ENCODE measurements at places on chromosomes 12 and 14.

- no peaks in the 10 kb centered on the region for H3K27me3 ChIP-seq
- H3K4me1 ChIP-seq, result no peaks in the 10 kb centered on the region
- H3K36me3 ChIP-seq, result no peaks in the 10 kb centered on the region
- H3K4me3 ChIP-seq, result no peak overlapping the region
- DNase-seq, result no peak
- H3K27ac ChIP-seq, result no peak overlapping the region
Observed at GRCh38 chr12:88665071-88665470, 84.8 kb upstream of the KITLG start.

DNA sequence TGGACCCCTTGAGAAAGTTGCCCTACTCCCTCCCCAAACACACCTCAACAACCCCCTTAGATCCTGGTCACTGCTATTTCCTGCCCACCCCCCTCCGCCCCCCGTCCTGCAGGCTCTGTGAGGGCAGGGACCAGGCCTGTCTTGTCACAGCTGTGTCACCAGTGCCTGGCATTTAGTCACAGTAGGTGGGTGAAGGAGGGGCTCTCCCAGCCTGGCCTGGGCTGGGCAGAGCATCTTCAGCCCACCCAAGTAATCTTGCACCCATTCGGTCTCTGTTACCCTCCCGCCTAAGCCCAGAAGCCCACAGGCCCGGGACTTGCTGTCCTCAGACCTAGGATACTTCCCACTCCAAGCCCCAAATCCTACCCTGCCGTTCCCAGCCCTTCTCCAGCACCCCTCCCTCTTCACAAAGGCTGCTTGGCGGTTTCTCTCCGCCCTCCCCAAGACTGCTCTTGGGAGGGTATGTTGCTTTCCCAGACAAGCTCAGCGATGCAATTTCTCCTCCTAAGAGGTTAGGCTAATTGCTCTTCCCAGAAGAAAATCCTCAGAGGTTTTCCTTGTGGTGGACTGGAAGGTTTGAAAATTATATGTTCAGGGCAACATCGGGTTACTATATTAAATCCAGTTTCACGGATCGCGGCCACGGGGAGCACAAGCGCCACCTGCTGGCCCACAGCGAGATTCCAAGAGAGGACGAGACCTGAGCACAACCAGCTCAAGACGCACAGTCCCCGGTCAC, 50.8 kb upstream of the ZFP36L1 start:
- DNase-seq, result peak; percentile 86
- H3K27ac ChIP-seq, result no peak overlapping the region
- H3K36me3 ChIP-seq, result no peaks in the 10 kb centered on the region
- H3K4me1 ChIP-seq, result no peaks in the 10 kb centered on the region

GRCh38 chr14:104881369-104881979, 16.4 kb downstream of the CEP170B start:
- no peak overlapping the region for H3K27ac ChIP-seq
- H3K27me3 ChIP-seq, result no peaks in the 10 kb centered on the region
- H3K4me3 ChIP-seq, result no peak overlapping the region
- DNase-seq, result no peak
- H3K36me3 ChIP-seq, result peaks cover 26% of the 10 kb centered on the region
- no peaks in the 10 kb centered on the region for H3K4me1 ChIP-seq

DNA sequence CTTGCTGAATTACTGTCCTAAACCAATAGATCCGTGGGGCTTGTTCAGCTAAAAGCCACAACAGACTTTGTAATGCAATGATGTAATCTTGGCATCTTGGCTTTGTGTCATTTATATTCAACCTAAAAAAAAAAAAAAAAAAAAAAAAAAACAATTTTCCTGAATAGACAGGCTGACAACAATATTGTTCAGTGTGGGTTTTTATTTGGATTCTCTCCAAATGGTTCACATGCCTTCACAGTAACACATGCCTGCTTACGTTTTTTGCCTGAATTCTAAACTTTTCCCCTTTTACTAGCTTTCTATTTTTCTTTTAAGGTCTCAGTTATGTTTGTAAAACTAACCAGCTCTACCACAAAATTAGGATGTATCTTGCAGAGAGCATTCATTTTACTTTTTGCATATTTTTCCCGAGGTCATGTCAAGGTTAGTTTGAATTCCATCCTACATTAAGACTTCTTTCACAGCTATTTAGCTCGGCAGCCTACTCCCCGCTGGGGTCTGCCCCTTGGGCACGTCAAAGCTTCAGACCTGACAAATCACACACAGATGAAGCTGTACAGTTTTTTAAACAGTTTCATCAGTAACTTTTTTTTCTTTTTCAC, 213.7 kb upstream of the NPAS3 start:
- H3K36me3 ChIP-seq, result no peaks in the 10 kb centered on the region
- H3K27ac ChIP-seq, result peak overlapping the region; percentile 37
- no peak for DNase-seq
- no peaks in the 10 kb centered on the region for H3K27me3 ChIP-seq
- H3K4me3 ChIP-seq, result peak overlapping the region; percentile 7

DNA sequence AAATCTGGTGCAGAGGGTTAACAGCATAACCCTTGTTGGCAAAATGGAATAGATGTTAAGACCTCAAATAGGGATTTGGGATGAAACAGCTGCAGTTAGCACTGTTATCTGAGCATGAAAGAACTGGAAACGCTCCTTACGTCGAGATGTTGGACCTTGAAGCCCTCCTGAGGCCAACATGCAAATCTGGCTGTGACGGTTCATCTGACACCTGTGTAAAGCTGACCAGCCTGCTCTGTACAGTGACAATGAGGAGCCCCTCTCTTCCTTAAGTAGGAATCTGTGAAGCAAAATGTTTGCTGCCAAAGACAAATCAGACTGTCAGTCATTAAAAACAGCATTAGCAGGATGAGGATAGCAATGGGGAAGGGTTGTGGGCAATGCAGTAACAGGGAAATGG, 36.5 kb downstream of the PAPLN start:
- no peak overlapping the region for H3K4me3 ChIP-seq
- no peak for DNase-seq

DNA sequence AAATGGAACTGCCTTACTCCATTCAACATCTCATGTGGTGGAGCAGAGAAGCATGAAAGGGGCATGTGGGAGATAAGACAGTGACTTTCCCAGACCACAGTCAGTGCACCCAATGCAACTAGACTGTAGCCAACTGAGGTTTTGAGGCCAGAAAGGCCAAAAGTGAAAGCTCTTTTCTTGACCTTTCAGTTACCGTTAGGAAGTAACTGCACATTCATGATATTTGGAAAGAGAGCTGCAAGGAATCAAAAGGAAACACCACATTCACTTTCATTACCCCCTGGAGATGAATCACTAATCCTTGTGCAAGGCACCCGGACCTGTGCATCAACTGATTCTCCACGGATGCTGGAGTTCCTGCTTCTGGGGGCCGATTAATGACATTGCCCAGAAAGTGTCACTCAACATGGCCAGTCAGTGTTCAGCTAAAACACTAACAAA, 72.9 kb upstream of the ELK3 start:
- no peaks in the 10 kb centered on the region for H3K36me3 ChIP-seq
- H3K4me1 ChIP-seq, result no peaks in the 10 kb centered on the region
- no peak overlapping the region for H3K27ac ChIP-seq
- H3K4me3 ChIP-seq, result no peak overlapping the region
- no peak for DNase-seq

- no peak for DNase-seq
- no peak overlapping the region for H3K27ac ChIP-seq
- H3K36me3 ChIP-seq, result no peaks in the 10 kb centered on the region
- H3K4me1 ChIP-seq, result no peaks in the 10 kb centered on the region
Observed at GRCh38 chr12:39061576-39061975, 156.2 kb upstream of the CPNE8 start.

- peaks cover 24% of the 10 kb centered on the region for H3K4me1 ChIP-seq
- H3K36me3 ChIP-seq, result no peaks in the 10 kb centered on the region
- no peak overlapping the region for H3K4me3 ChIP-seq
- no peaks in the 10 kb centered on the region for H3K27me3 ChIP-seq
Observed at GRCh38 chr12:26044007-26044394, 80.8 kb downstream of the BHLHE41 start.

DNA sequence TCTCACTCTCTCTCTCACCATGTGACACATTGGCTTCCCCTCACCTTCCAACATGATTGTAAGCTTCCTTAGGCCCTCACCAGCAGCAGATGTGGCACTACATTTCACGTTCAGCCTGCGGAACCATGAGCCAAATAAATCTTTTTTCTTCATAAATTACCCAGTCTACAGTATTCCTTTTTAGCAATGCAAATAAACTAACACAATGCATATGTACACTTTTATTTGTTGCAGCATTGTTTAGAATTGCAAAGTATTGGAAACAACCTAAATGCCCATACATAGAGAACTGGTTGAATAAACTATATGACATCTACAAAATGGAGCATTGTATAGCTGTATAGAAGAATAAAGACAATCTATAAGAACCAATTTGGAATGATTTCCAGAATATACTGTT, 487.6 kb downstream of the FUT8 start:
- no peaks in the 10 kb centered on the region for H3K4me1 ChIP-seq
- DNase-seq, result no peak
- no peak overlapping the region for H3K4me3 ChIP-seq
- H3K27ac ChIP-seq, result no peak overlapping the region

- H3K27me3 ChIP-seq, result no peaks in the 10 kb centered on the region
- DNase-seq, result no peak
- no peaks in the 10 kb centered on the region for H3K36me3 ChIP-seq
- peaks cover 8% of the 10 kb centered on the region for H3K4me1 ChIP-seq
Observed at GRCh38 chr14:34365309-34365915, 96.6 kb downstream of the SPTSSA start.

DNA sequence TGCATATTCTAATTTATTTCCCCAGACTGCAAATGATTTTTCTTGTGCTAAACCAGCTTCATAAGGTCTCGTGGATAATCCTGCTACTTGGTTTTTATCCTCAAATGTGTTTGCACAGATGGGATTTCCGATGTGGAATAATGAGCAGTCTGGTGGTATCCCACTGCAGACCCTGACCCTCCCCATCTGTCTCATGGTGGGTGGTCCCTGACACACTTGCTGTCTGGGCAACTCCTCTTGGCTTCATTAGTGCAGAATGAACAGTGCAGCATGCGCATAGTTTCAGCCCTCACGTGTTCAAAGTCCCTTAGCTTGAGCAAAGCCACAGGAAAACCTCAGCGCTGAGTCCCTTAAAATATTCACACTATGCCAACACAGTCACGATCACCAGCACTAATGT, 996.5 kb downstream of the AACS start:
- H3K27me3 ChIP-seq, result no peaks in the 10 kb centered on the region
- DNase-seq, result no peak
- no peaks in the 10 kb centered on the region for H3K36me3 ChIP-seq
- H3K27ac ChIP-seq, result no peak overlapping the region
- H3K4me3 ChIP-seq, result no peak overlapping the region

DNA sequence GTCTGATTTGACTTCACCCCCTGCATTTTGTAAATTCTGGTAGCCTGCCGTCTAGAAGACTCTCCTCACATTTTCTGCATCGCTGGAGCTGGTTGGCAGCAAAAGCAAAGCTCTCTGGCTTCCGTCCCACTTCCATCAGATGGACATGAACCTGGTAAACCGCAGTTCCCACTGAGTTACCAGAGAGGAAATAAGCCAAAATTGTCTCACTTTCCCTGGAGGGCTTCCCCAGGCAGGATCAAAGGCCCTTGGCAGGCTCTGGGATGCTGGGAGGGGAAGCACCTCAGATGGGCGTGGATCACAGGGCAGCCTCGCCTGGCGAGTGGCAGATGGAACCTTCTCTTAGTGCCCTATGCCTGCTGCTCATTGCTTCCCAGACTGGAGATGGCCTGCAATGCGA, 243.5 kb downstream of the TMEM132C start:
- H3K4me3 ChIP-seq, result no peak overlapping the region
- no peaks in the 10 kb centered on the region for H3K4me1 ChIP-seq
- DNase-seq, result no peak
- H3K27me3 ChIP-seq, result no peaks in the 10 kb centered on the region
- H3K36me3 ChIP-seq, result no peaks in the 10 kb centered on the region

GRCh38 chr12:105935981-105936380, 202.8 kb downstream of the NUAK1 start:
- H3K4me1 ChIP-seq, result no peaks in the 10 kb centered on the region
- no peaks in the 10 kb centered on the region for H3K27me3 ChIP-seq
- H3K36me3 ChIP-seq, result no peaks in the 10 kb centered on the region
- H3K27ac ChIP-seq, result no peak overlapping the region
- DNase-seq, result no peak
- no peak overlapping the region for H3K4me3 ChIP-seq

GRCh38 chr12:29053567-29053966, 95.5 kb upstream of the FAR2 start:
- H3K4me3 ChIP-seq, result no peak overlapping the region
- no peaks in the 10 kb centered on the region for H3K36me3 ChIP-seq
- DNase-seq, result no peak
- no peak overlapping the region for H3K27ac ChIP-seq
- no peaks in the 10 kb centered on the region for H3K27me3 ChIP-seq

GRCh38 chr14:30045720-30046119, 118.1 kb upstream of the PRKD1 start:
- no peak overlapping the region for H3K27ac ChIP-seq
- no peak overlapping the region for H3K4me3 ChIP-seq
- H3K4me1 ChIP-seq, result no peaks in the 10 kb centered on the region
- H3K27me3 ChIP-seq, result no peaks in the 10 kb centered on the region
- no peak for DNase-seq
- no peaks in the 10 kb centered on the region for H3K36me3 ChIP-seq

GRCh38 chr12:45730348-45731189, 1.1 kb downstream of the ARID2 start:
- H3K36me3 ChIP-seq, result no peaks in the 10 kb centered on the region
- peaks cover 24% of the 10 kb centered on the region for H3K4me1 ChIP-seq
- no peaks in the 10 kb centered on the region for H3K27me3 ChIP-seq
- peak overlapping the region; percentile 100 for H3K27ac ChIP-seq

DNA sequence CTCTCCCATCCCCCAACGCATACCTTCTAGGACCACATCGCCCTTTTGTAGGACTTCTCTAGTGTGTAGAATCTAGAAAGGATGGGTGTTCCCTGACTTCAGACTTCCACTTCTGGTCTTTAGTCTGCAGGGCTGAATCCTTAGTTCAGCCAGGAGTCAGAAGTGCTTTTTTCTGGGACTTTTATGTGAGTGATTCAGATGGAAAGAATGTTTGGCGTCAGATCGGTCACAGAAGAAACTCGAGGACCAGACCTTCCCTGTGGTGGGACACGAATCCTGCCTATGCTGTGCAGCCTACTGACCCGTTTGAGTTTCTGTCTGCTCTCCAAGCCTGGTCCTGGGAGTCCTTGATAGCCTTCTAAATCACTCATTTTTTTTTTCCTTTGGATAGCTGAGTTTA, 165.4 kb upstream of the SSTR1 start:
- H3K27me3 ChIP-seq, result no peaks in the 10 kb centered on the region
- no peaks in the 10 kb centered on the region for H3K36me3 ChIP-seq
- DNase-seq, result no peak
- H3K4me1 ChIP-seq, result no peaks in the 10 kb centered on the region
- H3K27ac ChIP-seq, result no peak overlapping the region

GRCh38 chr12:110928700-110929099, 8.3 kb upstream of the MYL2 start:
- no peak for DNase-seq
- H3K27ac ChIP-seq, result peak overlapping the region; percentile 32
- no peaks in the 10 kb centered on the region for H3K27me3 ChIP-seq
- no peaks in the 10 kb centered on the region for H3K36me3 ChIP-seq

- H3K36me3 ChIP-seq, result no peaks in the 10 kb centered on the region
- peaks cover 89% of the 10 kb centered on the region for H3K4me1 ChIP-seq
- H3K27ac ChIP-seq, result peak overlapping the region; percentile 95
- H3K4me3 ChIP-seq, result peak overlapping the region; percentile 75
Observed at GRCh38 chr14:73760598-73761586, 46.7 kb upstream of the PNMA1 start.

GRCh38 chr12:112808156-112808555, 16.6 kb downstream of the RPH3A start:
- H3K4me3 ChIP-seq, result no peak overlapping the region
- H3K36me3 ChIP-seq, result no peaks in the 10 kb centered on the region
- no peaks in the 10 kb centered on the region for H3K27me3 ChIP-seq
- no peaks in the 10 kb centered on the region for H3K4me1 ChIP-seq

Data from right atrium auricular region (tissue), 2 donors.